ENCODE measurements at places on chromosomes 1 and 21. TPM values are rescaled to one million over a fixed set of nuclear protein-coding genes. Genes with fewer than 3 reads are reported as not detected.

Gene ERG
- not detected for total RNA-seq

Gene CLIC6
- total RNA-seq: not detected

Gene ADSS2
- 14.9 TPM for total RNA-seq

Gene LRRC3
- under 0.01 TPM for total RNA-seq

Gene KIF17
- 4.5 TPM for total RNA-seq

Gene IVL
- total RNA-seq: not detected

Gene TESK2
- total RNA-seq: 0.90 TPM

Gene NUF2
- total RNA-seq: 18.5 TPM

Gene IFFO2
- 14.5 TPM for total RNA-seq

Gene LCE1C
- not detected for total RNA-seq

Gene ENAH
- total RNA-seq: 86.9 TPM

Gene FCRL5
- total RNA-seq: not detected

Gene TMEM51
- 3.6 TPM for total RNA-seq

Gene RGS21
- not detected for total RNA-seq

Gene TMEM61
- not detected for total RNA-seq

Gene PERM1
- total RNA-seq: not detected

Gene FAM163A
- total RNA-seq: not detected

Gene ACP6
- total RNA-seq: 2.5 TPM

Gene NCAM2
- 5.0 TPM for total RNA-seq

Gene AQP10
- total RNA-seq: not detected

Gene NCF2
- 2.8 TPM for total RNA-seq

Gene ESRRG
- 0.56 TPM for total RNA-seq

Gene RAB3B
- 91.9 TPM for total RNA-seq

Gene NPR1
- not detected for total RNA-seq

Gene OLFML2B
- 0.56 TPM for total RNA-seq

Gene CHIT1
- not detected for total RNA-seq

Gene IL19
- not detected for total RNA-seq

Gene RBM11
- total RNA-seq: 0.18 TPM

Gene SZRD1
- 119 TPM for total RNA-seq

Gene NSL1
- total RNA-seq: 32.8 TPM

Gene F13B
- total RNA-seq: not detected

Gene CALML6
- not detected for total RNA-seq

Gene YARS1
- 166 TPM for total RNA-seq

Gene RNU1-2
- total RNA-seq: under 0.01 TPM

Gene SLC5A9
- total RNA-seq: not detected
